Right hindlimb (tissue), 1 donor: ENCODE measurements at places on chromosomes 13 and 19.

- no peak for DNase-seq
Measured at GRCh38 chr19:19107654-19108053, 30.6 kb downstream of the TMEM161A start.

DNA sequence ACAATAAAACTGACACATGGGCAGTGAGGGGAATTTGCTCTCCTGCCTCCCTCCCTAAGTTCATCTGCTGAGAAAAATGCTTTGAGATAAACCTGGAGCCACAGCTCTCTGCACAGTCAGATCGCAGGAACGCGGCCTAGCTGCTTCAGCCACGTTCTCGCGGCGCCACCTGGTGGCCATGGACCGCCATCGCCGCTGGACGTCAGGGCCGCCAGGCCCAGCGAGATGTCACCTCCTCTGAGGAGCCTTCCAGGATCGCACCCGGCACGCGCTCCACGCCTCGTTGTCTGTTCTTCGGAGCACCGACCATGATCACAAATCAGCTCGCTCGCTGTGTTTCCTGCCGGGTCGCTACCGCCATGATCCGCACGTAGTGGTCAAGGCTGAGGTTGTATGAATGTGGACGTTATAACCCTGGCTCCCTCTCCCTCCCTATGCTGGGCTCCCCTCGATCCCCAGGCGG is 20.6 kb upstream of the USP29 start:
- DNase-seq = peak; percentile 86

- no peak for DNase-seq
Measured at GRCh38 chr13:38697628-38698333, 10.9 kb downstream of the FREM2 start.

DNA sequence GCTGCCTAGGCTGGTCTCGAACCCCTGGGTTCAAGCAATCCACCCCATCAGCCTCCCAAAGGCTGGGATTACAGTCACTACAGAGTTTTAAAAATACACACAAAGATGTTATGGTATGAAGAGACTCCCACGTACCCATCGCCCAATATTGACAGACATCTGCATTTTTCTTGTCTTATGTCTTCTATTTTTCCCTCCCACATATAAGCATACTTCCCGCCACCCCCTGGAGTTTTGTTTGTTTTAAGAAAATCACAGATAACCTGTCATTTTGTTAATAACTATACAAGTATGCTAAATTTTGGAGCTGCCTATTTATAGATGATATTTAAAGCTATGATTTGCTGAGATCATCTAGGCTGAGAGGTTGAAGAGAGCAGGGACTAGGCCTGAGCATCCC is 6.2 kb upstream of the SMG9 start:
- DNase-seq = no peak

- DNase-seq = no peak
Measured at GRCh38 chr19:44948763-44949374, 3.0 kb downstream of the APOC2 start.

- DNase-seq = no peak
Measured at GRCh38 chr13:97468331-97468730, 34.4 kb downstream of the RAP2A start.

GRCh38 chr19:34481861-34482379 is 362 bp downstream of the WTIP start:
- no peak for DNase-seq

GRCh38 chr19:16825312-16826052 is 3.7 kb upstream of the SIN3B start:
- DNase-seq = peak; percentile 88

DNA sequence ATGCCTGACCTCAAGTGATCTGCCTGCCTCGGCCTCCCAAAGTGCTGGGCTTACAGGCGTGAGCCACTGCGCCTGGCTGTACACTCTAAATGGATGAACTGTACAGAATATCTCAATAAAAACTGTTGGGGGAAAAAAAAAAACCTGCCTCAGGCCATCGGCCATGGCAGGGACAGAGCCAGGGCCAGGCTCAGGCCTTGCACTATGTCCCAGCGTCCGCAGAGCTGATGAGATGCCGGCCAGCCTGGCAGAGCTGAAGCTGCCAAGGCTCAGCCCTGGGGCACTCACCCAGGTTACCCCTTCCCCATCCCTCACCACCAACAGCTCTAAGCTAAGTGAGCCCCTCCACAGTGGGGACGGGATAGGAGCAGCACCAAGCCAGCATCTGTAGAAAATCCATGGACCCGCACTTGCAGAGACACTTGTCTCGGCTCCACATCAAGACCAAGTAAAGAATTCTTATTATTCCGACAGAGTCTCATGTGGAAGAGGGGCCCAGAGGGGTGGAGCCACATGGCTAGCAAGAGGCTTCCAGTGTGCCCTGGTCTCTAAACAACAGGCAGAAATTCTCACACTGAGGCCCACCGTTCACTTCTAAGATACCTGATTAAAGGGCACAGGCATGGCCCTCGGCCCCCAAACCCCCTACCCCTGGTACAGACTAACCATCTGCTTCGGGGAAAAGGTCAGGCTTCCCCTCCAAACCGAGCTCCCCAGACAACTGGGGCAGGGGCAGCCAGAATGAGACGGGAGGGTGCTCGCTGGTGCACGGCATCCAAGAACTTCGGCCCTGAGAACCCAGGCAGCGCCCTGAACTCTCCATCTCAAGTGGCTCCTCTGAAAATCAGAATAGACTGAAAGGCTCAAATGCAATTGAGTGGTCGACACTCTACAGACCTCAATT is 5.8 kb downstream of the PPP6R1 start:
- no peak for DNase-seq

DNA sequence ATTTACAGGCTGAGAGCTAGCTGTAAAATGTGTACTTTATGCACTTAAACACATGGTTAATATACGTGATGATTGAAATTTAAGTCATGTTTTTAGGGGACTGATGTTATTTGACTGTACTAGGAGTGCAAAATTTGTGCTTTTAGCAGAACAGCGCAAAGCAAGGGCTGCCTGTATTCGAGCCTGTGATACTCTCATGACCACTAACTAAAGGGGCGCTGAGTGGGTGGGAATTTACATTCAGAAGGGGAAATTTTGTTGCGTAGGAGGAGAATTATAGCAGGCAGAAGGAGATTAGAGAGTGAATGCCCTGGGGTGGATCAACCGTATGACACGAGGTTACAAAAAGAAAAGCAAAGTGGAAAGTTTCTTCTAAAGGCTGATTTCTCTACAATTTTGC is 271.8 kb upstream of the HTR2A start:
- DNase-seq = no peak

- no peak for DNase-seq
Measured at GRCh38 chr19:28446511-28446910, 766.4 kb downstream of the UQCRFS1 start.

GRCh38 chr13:54356209-54356608 is 1327.6 kb downstream of the OLFM4 start:
- no peak for DNase-seq

GRCh38 chr13:109834973-109835720 is 48.8 kb upstream of the IRS2 start:
- no peak for DNase-seq

- peak; percentile 51 for DNase-seq
Measured at GRCh38 chr13:103638706-103639105, 572.5 kb upstream of the SLC10A2 start.

GRCh38 chr19:55689411-55690108 is 14.5 kb downstream of the EPN1 start:
- no peak for DNase-seq

GRCh38 chr19:30882411-30883005 is 466.7 kb downstream of the TSHZ3 start:
- DNase-seq = no peak

- DNase-seq = no peak
Measured at GRCh38 chr13:74795526-74795925, 661.3 kb upstream of the KLF12 start.

DNA sequence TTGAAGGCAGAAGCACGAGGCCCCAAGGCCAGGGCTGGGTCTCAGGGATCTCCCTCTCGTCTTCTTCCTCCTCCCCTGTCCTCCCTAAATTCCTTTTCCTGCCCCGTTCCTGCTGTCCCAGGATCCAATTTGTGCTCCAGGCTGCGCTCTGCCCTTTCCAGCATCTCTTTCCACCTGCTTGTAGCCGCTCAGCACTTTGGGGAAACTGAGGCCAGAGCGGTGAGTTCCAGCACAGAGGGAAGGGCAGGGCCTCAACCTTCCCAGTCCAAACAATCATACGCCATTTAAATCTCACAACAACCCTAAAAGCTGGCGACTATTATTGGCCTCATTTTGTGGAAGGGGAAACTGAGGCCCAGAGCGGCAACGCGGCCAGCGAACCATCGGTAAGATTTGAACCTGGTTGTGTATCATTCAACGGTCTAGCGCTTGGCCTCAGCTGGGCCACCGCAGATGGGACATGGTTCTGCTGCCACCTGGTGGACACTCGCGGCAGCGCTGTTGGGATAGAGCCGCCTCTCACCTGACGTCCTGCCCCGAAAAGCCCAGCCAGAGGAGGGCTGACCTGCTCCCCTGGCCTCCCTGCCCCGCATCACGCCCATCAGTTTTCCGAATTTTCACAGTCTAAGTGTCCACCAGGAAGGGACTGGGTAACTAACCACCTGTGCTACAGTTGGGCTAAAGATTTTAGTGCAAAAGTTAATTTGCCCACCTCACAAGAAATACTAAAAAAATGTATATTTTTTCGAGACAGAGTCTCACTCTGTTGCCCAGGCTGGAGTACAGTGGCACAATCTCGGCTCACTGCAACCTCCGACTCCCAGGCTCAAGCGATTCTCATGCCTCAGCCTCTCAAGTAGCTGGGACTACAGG is 4.2 kb upstream of the RPL18A start:
- peak; percentile 84 for DNase-seq

- no peak for DNase-seq
Measured at GRCh38 chr13:39976481-39976880, 321.0 kb downstream of the COG6 start.

DNA sequence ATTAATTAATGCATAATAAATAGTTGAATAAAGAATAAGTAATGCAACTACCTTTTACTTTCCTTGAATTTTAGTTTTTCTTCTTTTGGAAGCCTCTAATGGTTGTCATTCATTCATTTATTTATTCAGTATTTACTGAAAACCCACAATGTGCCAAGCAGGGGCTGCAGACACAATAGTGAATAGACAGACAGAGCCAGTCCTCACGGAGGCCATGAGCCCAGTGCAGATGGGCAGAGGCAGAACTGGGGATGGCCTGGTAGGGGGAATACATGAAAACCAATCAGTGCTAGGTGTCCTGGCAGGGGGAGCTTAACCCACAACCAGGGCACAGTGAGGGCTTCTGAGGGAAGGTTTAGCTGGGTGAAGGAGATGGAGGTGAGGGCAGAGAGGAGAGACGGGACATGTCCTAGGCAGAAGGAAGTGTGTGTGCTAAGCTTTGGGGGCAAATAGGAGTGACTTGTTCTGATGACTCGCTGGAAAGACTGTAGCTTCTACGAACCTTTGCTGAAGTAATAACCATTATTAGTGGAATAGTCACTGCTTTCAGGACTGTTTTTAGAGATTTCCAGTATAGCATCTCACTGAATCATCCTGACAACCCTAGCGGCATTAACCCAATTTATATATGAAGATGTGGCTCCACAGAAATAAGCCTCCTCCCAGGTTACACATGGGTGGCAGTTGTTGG is 55.9 kb downstream of the ERCC5 start:
- no peak for DNase-seq

DNA sequence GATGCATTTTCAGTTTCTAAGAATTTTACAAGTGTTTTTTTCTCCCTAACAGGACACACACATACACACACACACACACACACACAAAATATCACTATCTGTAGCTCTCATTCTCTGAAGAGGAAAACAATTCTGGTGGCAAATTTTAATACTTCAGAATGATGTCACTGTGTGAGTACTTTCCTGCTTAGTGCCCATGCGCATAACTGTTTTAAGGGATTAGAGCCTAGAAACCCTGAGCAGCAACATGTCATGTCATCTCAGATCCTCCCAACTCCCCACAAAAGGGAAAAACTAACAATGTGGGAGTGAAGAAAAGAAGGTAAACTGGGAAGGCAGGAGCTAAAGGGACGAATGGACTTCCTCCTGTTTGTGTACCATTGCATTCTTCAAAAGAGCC is 401.2 kb downstream of the SPRY2 start:
- no peak for DNase-seq

GRCh38 chr13:47033216-47033615 is 136.4 kb upstream of the HTR2A start:
- no peak for DNase-seq

- no peak for DNase-seq
Measured at GRCh38 chr13:28653111-28653510, 5.8 kb upstream of the POMP start.

DNA sequence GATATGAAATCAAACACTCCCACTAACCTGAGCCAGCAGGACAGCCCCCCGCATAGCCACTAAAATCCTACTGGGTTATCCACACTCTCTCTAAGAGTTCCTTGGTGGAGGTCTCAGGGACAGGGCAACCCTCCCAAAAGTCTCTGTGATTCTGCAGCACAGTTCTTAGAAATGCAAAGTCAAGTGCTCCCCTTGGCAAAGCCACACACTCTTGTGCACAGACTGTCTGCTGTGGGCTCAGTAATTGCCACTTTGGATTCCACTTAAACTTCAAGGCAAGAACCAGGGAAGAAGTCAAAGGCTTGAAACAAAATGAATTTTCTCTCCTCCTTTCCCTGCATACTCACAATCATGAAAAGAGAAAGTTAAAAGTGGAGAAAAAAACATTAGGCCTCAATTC is 61.5 kb downstream of the DOCK9 start:
- DNase-seq = no peak

GRCh38 chr19:46435009-46435408 is 6.3 kb upstream of the PNMA8C start:
- DNase-seq = no peak

GRCh38 chr19:51777570-51778462 is 16.8 kb downstream of the FPR2 start:
- peak; percentile 56 for DNase-seq

DNA sequence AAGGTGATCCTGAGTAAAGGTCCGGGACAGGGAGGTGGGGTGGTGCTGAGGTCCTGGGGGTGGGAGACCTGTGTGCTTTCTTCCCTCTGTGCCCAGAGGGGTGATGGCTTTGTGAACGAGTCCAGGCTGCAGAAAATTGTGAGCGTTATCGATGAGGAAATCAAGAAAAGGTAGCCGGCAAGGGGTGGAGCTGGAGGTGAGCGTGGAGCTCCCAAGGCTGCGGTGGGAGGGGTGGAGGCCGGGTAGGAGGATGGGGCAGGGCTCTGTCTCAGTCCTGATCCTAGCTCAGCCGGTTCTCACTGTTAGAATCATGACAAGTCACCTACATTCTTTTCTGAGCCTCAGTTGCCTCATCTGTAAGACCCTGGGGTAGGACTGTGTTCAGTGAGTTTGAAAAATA is 4.0 kb downstream of the SELENOV start:
- DNase-seq = no peak

DNA sequence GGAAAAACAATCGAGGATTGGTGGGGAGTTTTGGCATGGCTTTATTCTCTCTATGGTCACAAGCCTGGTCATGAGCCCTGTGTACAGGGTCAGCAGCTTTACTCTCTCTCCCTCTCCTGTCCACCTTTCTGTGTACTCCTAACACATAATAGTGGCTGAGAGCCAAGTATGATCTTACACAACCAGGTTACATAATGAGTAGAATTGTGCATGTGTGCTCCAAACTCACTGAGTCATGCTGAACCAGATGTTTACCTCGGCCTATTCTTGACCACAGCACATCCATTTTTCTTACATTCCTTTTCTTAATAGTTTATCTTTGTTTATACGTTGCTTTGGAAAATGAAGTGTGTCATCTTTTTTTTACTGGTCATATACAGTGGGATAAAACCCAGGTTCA is 53.1 kb downstream of the ZNF254 start:
- no peak for DNase-seq
